ENCODE measurements at places on chromosomes 3 and 15.

GRCh38 chr3:73674280-73674679 is 49.5 kb upstream of the PDZRN3 start:
- peak; percentile 87 for DNase-seq

DNA sequence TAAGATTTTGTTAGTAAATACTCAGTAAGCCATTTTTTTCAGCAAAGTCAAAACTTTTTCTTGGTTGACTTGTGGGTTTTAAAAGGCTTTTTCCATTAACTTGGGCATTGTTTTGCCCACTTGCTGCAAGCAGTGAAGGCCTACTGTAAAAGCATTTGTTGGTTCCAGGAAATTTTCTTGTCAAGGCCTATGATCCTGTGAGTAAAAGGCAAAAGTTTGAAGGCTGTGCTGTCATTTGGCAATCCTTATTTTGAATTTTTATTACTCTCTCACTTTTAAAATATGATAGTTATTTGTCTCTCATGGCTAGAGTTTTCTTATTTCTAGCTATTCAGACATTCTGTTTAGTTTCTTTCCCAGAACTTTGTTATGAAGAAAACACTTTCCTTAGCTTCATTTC is 13.0 kb downstream of the P2RY12 start:
- DNase-seq: no peak

DNA sequence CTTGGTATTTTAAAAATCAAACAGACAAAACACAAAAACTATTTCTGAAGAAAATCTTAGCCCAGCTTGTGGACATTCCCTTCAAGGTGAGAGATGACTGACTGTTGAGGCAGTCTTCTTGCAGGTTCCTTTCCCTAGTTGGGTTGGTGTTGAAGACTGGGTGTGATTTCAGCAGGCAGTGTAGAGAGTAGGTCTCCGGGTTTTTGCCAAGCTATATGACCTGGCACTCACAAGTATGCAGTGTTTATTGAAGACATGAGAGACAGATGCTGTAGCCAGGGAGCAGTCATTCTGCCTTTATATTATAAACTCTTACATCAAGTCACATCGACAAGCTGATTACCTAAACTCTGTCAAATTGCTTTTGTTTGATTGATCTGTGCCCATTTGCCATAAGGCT is 17.5 kb downstream of the SENP8 start:
- no peak for DNase-seq

DNA sequence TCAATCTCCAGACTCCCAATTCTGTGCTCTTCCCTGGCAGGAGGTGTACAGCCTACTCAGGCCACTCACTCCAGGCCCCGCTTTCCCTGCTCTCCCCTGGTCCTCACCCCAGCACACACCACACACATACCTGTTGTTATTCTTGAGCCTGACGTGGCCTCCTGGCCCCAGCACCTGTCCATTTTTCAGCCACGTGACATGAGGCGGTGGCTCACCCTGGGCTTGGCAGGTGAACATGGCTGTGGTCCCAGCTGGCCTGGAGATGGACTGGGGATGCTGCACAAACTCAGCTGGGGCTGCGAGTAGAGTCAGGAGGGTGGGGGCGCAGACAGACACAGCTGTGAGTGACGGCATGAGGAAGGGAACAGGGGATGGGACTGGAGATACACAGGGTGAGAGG is 27.3 kb downstream of the RNU5B-1 start:
- DNase-seq: no peak

DNA sequence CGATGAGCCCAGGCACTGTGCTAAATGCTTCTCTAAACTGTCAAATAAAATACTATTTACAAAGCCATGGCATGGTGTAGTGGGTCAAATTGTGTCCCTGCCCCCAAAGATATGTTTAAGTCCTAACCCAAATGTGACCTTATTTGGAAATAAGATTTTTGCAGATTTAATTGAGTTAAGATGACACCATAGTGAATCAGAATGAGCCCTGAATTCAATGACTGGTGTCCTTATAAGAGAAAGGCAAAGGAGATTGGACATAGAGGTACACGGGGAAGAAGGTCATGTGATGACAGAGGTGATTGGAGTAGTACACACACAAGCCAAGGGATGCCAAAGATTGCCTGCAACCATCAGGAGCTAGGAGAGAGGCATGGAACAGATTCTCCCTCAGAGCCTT is 121.6 kb upstream of the VEPH1 start:
- DNase-seq: no peak

GRCh38 chr3:128551451-128551850 is 58.5 kb upstream of the GATA2 start:
- DNase-seq: no peak

GRCh38 chr15:78944669-78945407 is at the start of gene CTSH:
Gene CTSH, minus strand, starts transcription at chr15:78945046. Its CDS starts 65 bp downstream, at chr15:78944981.
- DNase-seq: peak; percentile 71

- no peak for DNase-seq
Measured at GRCh38 chr3:170259907-170260306, 37.7 kb downstream of the PRKCI start.

GRCh38 chr3:40309418-40309924 is at the start of gene EIF1B:
Gene EIF1B, plus strand, starts transcription at chr3:40309707. Its CDS starts 235 bp downstream, at chr3:40309942.
- DNase-seq: peak; percentile 99

DNA sequence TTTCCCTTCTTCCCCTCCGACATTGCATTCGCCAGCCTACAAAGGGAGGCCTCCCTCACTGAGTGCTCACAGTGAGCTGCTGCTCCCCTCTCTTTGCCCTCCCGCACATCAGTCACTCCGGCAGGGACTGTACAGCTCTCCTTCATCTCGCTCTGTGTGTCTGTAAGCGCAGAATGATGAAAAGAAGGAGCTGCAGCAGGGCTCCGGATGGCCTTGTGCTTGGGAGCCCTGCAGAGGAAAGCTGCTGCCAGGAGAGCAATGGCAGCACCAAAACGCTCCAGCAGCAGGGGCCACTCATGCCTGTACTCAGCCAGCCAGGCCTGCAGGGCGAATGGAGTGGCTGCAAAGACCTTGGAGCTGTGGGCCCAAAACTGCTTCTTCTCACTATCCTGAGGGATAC is 107.0 kb upstream of the NSMCE3 start:
- DNase-seq: no peak

- DNase-seq: peak; percentile 56
Measured at GRCh38 chr3:81554801-81555200, 206.6 kb downstream of the GBE1 start.

DNA sequence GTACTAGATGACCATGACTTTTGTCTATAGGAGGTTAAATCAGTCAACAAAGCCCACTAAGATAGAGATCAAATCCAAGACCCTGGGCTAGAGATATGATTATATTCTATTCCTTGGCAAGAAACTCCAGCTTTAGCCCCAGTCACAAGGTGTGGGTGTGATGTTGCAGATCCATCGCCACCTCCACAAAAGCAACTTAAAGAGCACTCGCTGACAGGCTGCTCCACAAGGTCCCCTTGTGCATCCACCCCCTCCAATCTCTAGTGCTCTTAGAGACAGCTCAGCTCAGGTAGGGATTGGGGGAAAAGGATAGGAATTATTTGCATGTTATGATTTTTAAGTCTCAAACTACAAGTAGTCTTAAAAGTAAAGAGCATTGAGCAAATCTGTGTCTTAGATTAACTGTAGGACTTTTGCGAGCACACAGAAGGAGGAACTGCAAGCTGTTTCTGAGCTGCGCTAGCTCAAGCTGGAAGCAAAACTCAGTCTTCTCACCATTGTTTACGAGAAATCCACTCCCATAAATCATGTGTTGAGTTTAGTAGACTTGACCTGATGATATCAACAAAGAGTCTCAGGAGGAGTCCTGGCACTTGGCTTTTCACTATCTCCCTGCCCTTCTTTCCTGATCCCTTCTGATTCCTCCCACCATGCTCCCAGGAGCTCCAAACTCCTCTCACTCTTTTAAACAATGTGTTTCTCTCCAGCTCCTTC is 177.6 kb downstream of the STAC start:
- DNase-seq: no peak

GRCh38 chr3:23275814-23276213 is 72.7 kb downstream of the UBE2E2 start:
- DNase-seq: no peak

GRCh38 chr15:63246691-63247469 is 30.5 kb upstream of the APH1B start:
- DNase-seq: no peak

DNA sequence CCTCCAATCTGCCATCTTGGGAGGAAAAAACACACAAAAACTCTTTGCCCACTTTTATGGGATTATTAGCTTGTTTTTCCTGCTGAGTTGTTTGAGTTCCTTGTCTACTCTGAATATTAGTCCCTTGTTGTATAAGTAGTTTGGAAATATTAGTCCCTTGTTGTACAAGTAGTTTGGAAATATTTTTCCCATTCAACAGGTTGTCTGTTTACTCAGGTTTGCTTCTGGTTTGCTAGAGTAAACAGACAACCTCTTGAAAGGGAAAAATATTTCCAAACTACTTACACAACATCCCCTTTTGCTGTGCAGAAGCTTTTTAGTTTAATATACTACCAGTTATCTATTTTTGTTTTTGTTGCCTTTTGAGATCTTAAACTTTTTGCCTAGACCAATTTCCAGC is 193.3 kb upstream of the MANF start:
- DNase-seq: no peak

DNA sequence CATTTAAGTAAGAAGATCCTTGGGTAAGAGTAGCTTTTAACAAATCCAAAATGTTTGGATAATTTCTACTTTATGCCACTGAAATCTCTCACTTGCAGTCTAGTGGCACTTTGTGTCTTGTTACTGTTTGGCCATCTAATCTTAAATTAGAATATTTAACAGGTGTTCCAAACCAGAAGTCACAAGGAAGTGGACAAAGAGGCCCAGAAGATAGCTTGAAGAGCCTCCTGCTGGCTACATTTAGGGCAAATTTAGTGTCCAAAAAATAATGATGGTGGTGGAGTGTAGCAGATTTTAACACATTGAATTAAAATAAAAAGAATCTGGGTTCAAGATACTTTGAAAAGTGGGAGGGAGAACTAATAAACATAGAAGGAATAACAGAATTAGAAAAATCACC is 172.2 kb downstream of the GHSR start:
- no peak for DNase-seq

DNA sequence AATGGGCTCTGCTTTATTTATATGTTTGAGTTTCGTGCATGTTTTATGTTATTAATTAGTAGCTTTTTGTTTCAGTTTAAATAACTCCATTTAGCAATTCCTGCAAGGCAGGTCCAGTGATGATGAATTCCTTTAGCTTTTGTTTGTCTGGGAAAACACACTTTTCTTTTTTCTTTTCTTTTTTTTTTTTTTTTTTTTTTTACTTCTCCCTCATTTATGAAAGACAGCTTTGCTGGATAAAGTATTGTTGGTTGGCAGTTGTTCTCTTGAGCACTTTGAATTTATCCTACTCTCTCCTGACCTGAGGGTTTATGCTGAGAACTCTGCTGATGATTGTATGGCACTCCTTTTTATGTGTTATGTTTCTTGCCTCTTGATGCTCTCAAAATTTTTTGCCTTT is 35.7 kb downstream of the TMEM39A start:
- DNase-seq: no peak

GRCh38 chr3:198092276-198092675 is 132.3 kb downstream of the LMLN start:
- no peak for DNase-seq

DNA sequence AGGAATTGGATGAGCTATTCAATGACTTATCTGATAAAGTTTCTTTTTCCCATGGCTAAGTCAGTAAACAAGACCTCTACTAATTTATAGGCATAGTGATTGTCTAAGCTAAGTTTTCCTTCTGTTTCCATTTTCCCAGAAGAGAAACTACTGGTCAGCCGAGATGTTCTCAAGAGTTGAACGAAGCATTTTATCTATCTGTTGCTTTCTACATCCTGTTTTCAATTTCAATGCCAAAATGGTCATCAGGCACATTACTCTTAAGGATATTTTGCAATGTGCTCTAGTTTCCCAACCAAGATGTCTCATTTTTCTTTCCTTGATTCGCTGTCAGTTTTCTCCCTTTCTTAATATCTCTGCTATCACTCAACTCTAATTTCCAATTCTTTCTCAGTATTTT is 228.7 kb downstream of the MBNL1 start:
- DNase-seq: no peak

- DNase-seq: no peak
Measured at GRCh38 chr15:22265056-22265945, 185.0 kb downstream of the OR4M2 start.

DNA sequence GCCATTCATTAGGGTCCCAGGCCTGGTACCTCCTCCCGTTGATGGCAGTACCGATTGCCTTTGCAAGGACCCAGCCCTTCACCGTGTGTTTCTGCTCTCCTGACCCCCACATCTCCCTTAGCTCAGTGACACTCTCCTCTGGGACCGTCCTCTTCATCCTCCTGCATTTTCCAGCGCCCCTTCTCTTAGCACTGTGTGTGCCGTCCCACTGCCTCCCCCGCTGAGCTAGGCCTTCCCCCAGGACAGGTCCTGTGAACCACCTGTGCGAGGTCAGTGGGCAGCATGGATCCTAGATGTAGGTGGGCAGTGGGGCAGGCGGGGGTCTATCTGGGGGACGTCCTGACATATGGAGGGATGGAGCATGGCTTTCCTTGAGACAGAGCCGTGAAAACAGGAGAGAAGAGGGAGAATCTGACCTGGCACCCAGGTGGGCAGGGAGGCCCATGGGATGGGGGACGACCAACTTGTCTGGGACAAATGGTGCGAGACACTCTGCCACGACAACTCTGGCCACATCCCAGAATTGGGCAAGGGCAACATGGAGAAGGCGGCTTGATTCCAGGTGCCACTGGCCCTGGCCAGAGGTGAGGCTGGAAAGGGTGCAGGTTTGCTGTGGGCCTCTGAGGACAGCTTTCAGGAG is 87.7 kb upstream of the ALDH1L1 start:
- no peak for DNase-seq

DNA sequence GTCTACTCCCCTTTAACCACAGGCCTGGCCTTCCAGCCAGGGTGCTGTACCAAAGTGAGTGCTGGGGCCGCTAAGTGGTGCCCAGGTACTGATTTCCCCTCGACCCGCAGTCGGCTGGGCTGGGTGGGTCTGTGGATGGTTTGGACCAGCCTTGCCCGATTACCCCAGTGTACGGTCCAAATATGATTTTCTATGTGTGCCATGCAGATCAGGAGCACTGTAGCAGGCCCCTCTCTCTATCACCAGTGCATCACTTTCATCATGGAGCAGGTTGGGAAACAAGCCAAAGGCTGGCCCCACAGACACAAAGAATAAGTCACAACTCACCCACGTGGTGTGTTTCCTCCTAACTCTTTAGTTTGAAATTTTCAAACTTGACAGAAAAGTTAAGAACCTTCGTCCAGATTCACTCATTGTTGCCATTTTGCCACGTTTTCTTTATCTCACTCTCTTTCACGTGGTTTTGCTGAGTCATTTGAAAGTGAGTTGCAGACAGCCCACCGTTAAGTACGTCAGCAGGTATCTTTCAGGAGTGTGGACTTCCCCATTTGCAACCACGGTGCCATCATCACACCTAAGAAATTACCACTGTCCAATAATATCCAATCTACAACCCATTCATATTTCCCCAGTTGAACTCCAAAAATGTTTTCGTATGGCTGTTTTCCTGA is 37.0 kb downstream of the ZNF710 start:
- peak; percentile 33 for DNase-seq

All from astrocyte of the hippocampus (primary cell).